AML-193 (cell line): ENCODE measurements at places on chromosomes 4 and X.

- no peak for DNase-seq
Measured at GRCh38 chrX:132270021-132270420, 50.8 kb upstream of the RAP2C start.

- no peak for DNase-seq
Measured at GRCh38 chrX:153958605-153959004, 13.0 kb downstream of the HCFC1 start.

- DNase-seq, result no peak
Measured at GRCh38 chr4:41164405-41164804, 49.9 kb downstream of the APBB2 start.

DNA sequence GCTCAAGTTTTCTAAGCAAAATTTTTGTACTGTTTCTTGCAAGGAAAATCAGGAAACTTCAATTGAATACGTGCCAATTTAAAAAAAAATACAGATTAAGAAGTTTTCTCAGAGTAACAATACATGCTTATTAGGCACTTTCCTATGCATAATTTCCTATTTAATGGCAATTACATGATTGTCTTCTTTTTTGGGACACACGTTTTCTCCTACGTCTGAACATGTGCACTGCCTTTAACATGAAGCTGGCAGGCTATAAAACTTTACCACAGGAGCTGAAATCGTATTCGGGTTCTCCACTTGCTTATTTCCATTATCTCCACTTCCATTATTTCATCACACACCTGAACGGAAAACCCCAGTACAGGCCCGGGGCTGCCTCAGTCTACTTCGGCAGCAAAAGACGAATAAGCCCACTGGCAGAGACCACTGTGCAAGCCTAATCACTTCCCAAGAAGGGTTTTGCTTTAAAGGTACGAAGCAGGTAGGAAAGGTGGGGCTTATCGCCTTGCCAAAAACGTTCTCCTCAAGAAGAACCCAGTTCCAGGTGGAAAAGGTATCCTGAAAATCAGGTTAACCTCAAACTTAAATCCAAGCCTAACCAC is 575 bp downstream of the RCHY1 start:
- DNase-seq, result no peak

GRCh38 chr4:80452768-80453167 is 117.2 kb downstream of the CFAP299 start:
- no peak for DNase-seq

DNA sequence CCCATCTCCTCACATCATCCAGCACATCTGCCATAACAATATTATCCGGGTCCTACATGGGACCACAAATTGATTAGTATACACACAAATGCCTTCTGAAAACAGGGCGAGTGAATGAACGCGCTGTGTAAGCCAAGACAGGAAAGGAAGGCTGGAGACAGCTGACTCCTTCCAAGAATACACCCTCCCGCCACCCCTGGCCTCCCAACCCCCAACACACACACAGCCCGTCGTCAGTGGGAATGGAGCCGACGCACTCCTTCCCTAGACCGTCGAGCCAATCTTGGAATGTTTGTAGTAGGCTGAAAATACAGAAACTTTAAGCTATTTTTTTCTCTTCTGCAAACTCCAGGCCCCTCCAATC is 319 bp upstream of the MAGEH1 start:
- no peak for DNase-seq

DNA sequence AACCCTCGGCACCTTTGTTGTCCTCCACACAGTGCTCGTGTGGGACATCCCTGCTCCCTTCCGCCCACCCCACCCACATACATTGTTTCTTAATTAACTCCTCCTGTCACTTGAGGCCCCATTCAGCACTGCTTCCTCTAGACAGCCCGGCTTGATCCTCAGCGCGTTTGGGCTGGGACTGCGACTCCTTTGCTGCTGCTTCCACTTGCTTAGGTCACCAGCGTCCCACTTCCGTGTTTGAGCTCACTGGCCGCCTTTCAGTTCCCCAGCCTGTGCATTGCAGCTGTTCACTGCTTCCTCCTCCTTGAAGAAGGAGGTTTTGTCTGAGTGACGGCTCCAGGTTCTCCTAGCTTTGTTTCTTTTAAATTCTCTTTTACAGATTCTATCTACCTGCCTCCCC is 16.1 kb downstream of the RNF4 start:
- peak; percentile 94 for DNase-seq

DNA sequence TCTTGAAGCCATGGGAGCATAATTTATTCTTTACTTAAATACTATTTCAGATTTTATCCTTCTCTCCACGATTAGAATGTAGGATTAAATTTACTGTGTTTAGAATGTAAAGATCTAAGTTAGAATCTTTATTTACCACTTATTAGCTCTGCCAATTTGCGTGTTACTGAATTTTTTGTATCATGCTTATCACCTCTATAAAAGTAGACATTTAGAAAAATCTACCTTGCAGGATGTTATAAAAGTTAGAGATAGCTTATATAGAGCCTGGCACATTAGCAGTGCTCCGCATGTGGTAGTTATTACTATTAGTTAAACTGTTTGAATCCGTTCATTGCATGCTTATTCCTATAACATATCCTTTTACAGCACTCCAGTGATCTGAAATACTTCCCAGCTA is 97.9 kb downstream of the BANK1 start:
- no peak for DNase-seq

DNA sequence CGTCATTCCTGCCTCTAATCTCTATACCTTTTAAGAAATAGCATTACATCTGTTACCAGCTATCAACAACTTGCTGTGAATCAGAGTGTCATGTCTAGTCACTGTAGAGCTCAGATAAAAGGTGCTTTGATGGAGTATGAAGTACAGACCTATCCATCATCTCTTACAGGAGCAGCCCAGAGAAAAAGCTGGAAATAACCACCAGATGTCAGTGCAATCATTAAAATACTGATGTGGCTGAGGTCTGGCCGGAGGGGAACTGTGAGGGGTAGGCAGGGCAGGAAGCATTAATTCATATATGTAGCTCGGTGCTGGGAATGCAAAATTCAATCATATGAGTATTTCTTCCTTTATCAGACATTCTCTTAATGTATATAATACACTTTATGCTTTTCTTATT is 100.6 kb downstream of the AKAP4 start:
- no peak for DNase-seq

DNA sequence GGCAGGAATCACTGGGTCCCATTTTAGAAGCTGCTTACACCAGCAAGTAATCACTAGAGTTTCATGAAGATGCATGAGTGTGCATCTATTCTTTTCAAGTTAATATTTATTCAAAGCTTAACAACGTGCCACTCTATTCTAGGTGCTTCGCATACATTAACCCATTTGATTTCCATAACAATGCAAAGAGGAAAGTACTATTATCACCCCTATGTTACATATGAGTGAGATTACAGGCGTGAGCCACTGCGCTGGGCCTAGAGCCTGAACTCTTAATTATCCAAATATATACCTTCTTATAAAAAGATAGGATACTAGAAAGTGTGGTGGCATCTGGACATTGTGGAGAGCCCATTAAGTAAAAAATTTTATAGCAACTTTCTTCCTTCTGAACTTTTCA is 65.4 kb downstream of the CXCL13 start:
- DNase-seq, result no peak

DNA sequence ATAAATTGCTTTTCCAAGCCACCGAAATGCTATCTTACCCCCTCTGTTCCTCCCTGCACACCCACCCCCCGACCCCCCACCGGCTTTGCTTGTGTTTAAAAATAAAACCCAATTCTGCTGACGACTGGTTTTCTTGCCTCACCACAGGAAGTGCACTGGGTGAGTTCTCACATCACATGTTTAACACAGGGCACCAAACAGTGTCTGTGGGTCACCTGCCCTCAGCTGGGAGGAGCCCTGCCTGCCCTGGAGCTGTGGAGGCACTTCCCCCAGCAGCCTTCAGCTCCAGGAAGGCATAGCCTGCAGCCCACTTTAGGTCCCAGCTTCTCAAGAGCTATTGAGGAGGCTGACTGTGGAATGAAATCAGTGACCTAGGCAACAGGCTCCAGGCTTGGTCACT is 8.8 kb downstream of the TMEM255A start:
- DNase-seq, result peak; percentile 47

- DNase-seq, result no peak
Measured at GRCh38 chrX:41543025-41543424, 95.9 kb downstream of the NYX start.

- no peak for DNase-seq
Measured at GRCh38 chrX:121958886-121959285, 911.5 kb downstream of the GLUD2 start.

DNA sequence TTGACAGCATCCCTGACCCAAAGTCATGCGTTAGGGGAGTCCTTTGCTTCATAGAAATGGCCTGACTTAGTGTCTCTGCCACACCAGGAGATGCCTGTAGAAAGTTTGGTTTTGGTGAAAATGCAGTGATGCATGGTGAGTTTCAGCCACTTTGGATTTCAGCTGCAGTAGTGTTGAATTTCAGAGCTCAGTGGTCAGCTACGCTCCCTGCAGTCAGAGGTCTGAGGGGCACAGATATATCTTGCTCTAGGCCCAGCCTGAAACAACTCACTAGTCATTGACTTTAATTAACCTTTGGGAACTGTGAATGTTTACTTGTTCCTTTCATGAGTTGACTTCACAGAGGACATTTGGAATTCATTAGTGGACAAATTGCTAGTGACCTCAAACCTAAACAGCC is 17.5 kb downstream of the RBMX2 start:
- DNase-seq, result no peak

DNA sequence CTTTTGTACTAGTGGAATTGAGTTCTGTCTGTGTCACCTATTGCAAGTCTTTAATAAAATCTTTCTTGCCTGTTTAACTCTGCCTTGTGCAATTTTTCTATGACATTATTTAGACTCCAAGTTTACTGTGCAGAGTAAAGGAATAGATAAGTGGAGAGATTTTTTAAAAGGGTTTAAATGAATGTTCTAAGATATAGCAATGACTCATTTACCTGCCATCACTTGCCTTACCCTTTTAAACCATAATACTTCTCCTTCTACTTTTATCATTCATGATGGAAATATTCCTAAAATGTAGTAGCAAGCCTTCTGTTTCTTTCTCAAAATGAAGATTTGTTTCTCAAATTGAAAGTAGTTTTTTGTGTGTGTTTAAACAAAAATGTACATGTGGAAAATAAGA is 782.8 kb upstream of the MAGEB2 start:
- no peak for DNase-seq

- DNase-seq, result no peak
Measured at GRCh38 chr4:166655705-166656104, 578.6 kb downstream of the SPOCK3 start.

GRCh38 chr4:8837181-8837841 is 34.3 kb downstream of the HMX1 start:
- no peak for DNase-seq

GRCh38 chrX:150767475-150768131 is 74.4 kb downstream of the MTMR1 start:
- peak; percentile 22 for DNase-seq

GRCh38 chrX:40877887-40878286 is 142.5 kb upstream of the MED14 start:
- DNase-seq, result peak; percentile 5

- DNase-seq, result no peak
Measured at GRCh38 chr4:158282252-158282651, 72.0 kb downstream of the TMEM144 start.

DNA sequence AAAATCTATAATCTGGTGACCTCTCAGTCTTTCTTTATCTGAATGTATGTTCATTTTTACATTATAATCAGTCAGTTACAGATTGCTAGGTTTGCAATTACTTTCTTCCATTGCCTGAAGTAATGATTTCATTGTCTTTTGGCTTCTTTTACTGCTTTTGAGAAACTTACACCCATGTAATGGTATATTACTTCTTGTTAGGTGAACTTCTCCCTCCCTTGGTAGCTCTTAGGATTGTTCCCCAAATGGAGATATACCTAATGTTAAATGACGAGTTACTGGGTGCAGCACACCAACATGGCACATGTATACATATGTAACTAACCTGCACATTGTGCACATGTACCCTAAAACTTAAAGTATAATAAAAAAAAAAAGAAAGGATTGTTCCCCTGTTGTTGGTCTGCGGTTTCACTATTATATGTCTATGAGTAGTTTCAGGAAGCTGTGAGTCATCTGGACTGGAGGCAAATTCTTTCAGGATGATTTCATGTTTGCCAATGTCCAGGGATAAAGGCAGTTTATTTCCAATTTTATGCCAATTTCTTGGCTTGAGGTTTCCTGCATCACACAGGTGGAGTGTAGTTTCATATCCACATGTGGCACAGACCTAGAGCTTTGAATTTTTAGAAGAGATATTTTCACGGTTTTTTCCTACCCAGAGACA is 21.8 kb downstream of the SPANXC start:
- DNase-seq, result no peak

- no peak for DNase-seq
Measured at GRCh38 chrX:9829308-9830267, 43.4 kb downstream of the SHROOM2 start.

DNA sequence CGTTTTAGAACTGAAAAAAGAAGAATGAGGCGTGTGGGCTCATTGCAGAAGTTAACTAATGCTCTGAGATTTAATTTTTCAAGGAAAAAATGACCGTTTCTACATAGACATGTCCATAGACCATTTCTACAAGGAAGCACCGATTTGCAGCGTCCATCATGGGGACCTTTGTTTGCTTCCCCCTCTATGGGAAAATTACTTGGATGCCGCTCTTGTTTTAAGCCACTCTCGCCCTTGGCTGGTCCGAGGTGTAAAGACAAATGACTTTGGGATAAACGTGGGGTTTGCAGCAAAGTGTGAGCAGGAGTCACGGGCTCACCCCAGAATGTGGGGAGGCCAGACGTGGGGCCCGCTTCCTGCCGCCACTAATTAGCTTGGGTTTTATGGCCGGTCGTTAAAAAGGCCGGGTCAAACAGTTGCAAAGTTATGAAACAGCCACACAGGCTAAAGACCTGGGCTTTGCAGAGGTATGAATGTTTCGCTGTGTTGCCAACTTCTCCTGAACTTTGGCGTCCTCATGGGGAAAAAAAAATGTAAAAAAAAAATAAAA is 235.9 kb downstream of the SHOX start:
- DNase-seq, result no peak

DNA sequence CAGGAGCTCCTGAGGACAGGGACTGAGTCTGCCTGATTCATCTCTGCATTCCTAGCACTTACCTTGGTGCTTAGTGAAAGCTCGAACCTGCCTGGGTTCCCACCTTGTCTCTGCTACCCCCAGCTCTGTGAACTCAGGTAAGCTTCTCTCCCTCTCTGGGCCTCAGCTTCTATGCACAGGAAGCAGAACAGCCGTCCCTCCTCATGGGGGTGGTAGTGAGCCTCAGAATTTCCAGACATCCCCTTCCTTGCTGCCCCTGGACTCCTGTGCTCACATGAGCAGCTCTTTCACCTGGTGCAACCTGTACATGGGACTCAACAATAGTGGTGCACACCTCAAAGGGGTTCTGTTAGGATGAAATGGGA is 50.8 kb downstream of the HTRA3 start:
- DNase-seq, result no peak

DNA sequence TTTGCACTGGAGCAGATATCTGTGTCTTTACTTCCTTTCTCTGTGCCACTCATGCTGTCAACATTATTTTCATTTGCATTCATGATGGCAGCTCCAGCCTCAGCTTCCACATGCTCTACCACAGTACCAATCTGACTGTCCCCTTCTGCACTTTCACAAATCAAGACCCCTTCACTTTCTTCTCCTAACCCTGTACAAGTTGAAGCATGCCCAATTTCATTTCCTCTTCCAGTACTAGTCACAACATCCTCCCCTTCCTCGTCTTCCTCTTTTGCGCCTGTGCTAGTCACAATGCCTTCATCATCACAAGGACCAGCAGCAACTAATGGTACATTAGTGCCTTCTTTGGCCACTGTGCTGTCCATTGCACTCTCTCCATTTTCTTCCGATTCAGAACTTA is 26.5 kb downstream of the BOD1L1 start:
- peak; percentile 1 for DNase-seq
